ENCODE measurements at places on chromosomes 1 and 21.

- DNase-seq, result peak; percentile 80
Observed at GRCh38 chr1:109890115-109890953, 20.3 kb upstream of the CSF1 start.

- DNase-seq, result peak; percentile 62
Observed at GRCh38 chr1:199551967-199552565, 475.4 kb upstream of the NR5A2 start.

GRCh38 chr1:33358795-33359503 is 38.1 kb upstream of the A3GALT2 start:
- no peak for DNase-seq

DNA sequence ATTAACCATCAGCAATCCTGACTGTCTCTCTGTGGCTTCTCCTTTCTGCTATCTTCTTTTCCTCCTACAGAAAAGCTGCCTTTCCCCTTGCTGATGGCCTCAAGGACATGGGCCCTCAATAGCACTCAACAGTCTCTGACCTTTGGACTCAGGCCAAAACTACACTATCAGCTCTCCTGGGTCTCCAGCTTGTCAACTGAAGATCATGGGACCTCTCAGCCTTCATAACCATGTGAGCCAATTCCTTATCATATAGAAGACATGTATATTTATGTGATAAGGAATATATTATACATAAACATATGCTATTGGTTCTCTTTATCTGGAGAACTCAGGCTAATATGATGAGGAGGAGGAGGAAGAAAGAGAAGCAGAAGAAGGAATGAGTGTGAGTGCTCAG is 91.8 kb upstream of the GJB5 start:
- no peak for DNase-seq

GRCh38 chr1:168340781-168341482 is 60.3 kb downstream of the TBX19 start:
- DNase-seq, result no peak
